ENCODE measurements at places on chromosomes 3 and 15.

- no peak for DNase-seq
These were observed 259.3 kb downstream of the NAALADL2 start for GRCh38 chr3:175118382-175118941.

DNA sequence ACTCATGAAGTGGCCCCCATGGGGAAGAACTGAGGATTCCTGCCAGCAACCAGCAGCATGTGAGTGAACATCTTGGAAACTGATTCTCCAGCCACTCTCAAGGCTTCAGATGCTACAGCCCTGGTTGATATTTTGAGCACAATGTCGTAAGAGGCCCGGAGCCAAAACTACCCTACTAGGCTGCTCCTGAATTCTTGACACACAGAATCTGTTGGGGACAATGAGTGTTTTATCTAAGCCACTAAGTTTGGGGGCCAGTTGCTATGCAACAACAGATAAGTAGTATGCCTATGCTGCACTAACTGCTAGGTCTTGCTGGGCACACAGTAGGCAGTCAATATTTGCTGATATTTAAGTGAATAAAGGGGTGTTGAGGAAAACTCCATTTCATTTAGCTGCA lies 89.9 kb upstream of the CHL1 start:
- DNase-seq = no peak

DNA sequence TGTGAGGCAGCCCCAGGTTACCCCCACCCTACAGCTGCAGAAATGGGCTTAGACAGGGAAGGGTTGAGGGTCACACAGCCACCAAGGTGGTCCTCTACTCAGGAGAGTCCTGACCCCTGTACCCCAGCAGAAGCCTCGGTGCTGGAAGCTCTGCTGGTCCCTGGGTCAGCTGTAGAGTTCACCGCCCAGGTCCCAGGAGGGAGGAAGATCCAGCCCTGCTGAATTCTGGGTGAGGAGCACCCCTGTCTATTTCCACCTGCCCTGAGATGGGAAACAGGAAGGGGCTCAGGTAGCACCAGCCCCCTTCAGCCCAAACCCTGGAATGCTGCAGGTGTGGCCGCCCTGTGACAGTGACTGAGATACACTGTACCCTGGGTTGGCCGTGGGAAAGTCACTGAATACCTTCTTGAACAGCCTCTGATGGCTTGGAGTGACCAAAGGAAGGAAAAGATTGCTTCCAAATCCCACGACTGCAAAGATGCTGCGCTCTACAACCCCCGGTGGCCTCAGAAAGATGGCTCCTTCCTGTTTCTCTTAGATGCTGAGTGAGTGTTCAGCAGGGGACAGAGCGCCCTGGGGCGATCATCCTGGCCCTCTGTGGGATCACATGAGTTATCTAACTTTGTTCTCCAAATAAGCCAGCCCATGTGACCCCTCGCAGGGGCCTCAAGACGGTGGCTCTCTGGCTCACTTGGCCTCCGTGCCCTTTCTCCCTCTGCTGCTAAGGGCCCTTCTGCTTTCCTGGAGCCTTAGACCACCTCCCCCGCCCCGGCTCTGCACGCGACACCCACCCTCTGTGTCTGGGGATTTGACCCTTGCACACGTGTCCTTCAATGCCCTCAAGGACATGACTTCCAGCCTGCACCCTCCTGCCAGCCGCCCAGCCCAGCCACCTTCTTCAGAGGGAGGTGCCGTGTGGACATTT lies 141.9 kb downstream of the NSMCE3 start:
- DNase-seq = no peak

DNA sequence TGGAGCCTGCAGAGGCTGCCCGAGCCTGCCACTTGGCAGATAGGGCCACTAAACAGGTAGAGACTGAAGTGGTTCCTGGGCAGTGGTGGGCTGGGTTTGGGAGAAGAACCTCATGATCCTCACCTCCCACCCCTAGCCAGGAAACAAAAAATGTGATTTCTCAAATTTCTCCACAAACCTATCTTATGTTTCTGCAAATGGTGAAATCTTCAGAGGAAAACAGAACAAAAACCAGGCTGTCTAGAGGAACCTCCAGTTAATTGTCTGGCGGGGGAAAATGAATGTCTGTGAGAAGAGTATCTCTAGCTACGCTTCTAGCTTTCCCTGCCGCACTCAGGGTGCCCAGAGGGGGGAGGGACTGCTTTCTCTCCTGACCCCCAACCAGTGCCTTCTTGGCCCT lies 55.9 kb downstream of the TRA2B start:
- no peak for DNase-seq

DNA sequence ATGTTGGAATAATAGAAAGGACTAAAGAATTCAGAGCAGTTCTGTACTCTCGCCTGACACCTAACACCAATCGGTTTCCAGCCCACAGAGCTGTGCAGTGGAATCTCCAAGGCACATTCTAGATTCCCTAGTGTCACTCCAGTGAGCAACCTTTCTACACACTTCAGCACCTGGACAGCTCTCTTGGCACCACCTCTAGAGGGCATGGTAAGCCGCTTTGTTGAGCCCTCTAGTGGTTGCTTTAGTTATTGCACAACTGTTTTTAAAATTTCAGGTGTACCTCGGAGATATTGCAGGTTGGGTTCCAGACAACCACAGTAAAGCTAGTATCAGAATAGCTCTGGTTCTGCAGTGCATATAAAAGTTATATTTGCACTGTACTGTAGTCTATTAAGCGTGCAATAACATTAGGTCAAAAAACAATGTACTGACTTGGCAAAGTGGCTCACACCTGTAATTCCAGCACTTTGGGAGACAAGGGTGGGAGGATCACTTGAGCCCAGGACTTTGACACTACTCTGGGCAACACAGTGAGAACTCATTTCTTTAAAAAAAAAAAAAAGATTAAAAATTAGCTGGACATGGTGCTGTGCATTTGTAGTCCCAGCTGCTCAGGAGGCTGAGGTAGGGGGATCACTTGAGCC lies 26.5 kb upstream of the ERC2 start:
- DNase-seq = peak; percentile 60

- no peak for DNase-seq
These were observed 59.6 kb downstream of the PIAS1 start for GRCh38 chr15:68113751-68114150.

- no peak for DNase-seq
These were observed 311.3 kb downstream of the SLC9A9 start for GRCh38 chr3:143536817-143537535.

GRCh38 chr3:123732447-123732846 lies 147.6 kb upstream of the HACD2 start:
- DNase-seq = no peak

DNA sequence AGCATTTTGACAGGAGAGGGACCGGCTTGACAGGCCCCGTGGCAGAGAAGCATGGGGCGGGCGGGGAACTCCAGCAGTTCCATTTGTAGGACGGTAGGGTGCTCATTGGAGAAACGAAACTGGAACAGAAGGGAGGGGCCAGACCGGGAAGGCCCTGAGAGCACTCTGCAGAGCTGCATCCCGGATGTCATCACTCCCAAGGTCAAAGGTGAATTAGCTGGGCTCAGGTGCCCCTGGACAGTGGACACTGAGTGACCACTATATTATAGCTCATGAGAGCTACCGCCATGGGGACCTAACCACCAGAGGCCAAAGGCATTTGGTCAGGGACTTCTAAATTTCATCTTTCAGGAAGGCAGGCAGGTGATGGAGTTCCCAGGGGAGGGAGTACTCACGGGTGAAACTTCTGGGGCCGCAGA lies 7.3 kb downstream of the CSRNP1 start:
- no peak for DNase-seq

DNA sequence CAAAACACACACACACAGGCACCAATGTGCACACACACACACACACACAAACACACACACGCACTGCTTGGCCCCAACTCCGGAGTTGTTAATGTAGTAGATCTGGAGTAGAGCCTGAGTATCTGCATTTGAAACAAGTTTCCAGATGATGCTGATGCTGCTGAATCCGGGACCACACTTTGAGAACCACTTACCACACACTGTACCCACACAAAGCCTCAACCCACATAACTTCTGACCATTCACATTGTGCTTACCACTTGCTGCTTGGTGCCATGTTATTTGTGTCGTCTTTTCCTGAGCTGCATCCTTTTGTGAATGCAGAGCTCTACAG lies 36.9 kb downstream of the SETMAR start:
- DNase-seq = no peak

- no peak for DNase-seq
These were observed 339.3 kb downstream of the THSD4 start for GRCh38 chr15:71454462-71454996.

DNA sequence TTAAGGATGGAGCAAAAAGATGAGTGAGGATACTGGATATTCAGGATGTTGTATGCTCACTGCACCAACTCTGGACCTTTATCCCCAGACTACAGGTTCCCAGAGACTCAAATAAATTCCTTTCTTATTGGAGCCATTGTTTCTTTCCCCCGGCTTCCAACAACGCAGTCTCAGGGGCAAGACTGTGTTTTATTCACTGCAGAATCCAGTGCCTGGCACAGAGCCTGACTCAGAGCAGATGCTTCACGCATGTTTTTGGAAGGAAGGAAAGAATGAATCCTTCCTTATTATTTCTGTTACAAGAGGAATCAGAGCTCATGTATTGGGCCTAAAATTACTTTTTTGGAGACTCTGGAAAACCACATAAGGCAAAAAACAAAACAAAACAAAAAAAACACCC lies 96.0 kb upstream of the VGLL4 start:
- DNase-seq = no peak

DNA sequence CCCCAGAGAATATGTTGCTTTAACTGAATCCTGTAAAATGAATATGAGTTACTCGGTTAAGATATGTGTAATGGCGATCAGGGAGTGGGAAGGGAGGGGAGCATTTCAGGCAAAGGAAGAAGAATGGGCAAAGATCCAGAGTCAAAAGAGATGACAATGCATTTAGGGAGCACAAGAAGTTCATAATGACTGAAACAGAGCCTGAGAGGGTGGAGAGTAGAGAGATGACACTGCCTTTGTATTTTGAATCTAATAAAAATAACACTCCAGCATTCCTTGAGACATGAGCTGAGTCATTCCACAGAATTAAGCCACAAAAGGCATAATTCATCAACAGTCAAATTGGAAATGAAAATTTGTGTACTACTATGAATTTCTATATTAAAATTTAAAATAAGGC lies 105.3 kb upstream of the PEX5L start:
- no peak for DNase-seq

GRCh38 chr3:124207873-124208485 lies 216.1 kb upstream of the ROPN1 start:
- no peak for DNase-seq

DNA sequence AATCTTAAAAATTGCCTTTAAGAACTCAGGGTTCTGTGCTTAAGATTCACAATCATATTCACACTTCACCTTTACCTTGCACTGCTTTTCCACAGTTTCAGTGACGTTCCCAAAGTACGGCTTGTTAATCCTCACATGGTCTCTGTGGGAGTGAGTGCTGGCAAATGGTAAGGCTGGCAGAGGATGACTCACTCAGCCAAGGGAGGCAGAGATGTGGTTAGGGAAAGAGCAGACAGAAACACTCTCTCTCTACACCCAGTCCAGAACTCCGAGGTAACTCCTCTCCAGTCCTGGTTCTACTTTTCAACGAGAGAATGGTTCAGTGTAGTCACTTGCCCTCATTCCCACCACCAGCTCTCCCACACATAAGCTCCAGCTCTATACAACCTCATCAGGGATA lies 33.1 kb downstream of the RASGRP1 start:
- DNase-seq = no peak

DNA sequence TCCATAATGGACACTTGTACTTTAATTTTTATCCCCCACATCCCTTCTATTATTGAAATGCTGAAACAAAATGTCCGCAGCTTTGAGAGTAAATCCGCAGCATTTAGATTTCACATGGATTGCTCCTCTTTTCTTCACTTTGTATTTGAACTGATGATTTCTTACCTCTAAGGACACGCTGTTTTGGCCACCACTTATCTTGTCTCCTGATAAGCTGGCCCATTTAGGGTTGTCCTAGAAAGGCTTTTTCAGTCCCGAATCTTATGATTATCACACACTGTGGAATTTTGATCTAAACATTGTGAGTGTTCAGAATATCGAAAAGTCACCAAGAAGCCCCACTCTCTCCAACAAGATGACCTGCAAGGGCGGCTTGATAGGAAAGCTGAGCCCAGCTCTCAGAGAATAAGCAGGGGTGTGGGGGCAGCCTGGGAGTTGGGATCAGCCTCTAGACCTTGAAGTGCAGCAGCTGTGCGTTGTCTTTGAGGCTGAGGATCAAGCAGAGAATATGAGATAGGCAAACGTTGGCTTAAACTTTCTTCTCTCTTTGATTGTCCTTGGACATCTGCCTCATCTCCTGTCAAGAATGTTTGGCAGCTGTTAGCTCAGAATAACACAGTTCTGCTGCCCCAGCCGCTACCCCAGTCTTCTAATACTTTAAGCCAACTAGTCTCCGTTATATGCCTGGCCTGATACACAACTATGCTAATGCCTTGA lies 399.7 kb upstream of the NR2F2 start:
- DNase-seq = no peak

DNA sequence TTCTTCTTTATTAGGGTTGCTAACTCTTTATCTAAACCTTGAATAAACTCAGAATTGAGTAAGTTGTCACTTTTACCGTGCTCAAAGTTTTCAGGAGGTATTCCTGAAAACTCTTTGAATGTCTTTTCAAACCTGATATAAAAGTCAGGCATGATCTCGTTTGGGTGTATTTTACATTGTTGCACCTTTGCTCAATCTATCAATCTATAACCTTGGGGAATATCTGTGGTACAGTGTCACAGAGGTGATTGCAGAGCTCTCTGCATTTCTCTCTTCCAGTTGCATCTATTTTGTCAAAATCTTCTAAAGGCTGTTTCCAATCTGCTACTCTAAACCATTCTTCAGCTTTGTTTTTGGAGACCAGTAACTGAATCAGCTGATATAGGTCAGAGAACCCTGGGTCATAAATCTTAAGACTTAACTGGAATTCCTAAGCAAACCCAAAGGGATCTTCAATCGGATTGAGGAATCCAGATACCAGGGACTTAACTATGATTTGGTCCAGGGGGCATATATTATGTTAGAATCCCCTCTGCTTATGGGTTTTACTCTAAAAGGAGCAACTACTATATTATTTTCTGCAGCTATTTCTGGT lies 35.6 kb upstream of the AP4E1 start:
- DNase-seq = no peak

DNA sequence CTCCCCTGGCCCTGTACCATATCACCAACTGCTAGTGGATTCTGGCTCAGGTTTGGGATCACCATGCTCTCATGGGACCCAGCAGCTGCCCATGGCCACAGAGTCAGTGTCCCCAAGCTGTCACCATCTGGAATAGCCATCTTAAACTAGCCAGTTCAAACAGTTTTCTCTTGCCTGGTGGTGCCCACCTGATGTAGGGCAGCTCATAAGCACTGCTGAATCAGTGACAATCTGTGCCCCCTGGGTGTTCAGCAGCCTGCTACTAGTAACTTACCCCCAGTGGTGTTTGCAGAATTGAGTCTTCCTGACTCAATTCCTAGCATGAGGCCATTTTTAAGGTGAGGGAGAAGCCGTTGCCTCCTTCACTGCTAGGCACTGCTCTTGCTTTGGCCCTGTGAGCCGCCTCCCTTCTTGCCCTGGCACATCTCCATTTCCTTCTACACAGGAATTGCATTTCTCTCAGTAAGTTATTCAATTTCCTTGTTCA lies 7.9 kb downstream of the RPSA start:
- DNase-seq = no peak

- DNase-seq = no peak
These were observed 206.0 kb downstream of the KLHL25 start for GRCh38 chr15:85588677-85589076.
